ENCODE measurements at places on chromosomes 12 and 14.

GRCh38 chr12:84785281-84785680, 127.3 kb downstream of the SLC6A15 start:
- no peak for DNase-seq

GRCh38 chr14:24814944-24815343, 181.0 kb upstream of the GZMB start:
- DNase-seq, result no peak

GRCh38 chr12:1930803-1931597, 12.5 kb upstream of the CACNA2D4 start:
- DNase-seq, result no peak

DNA sequence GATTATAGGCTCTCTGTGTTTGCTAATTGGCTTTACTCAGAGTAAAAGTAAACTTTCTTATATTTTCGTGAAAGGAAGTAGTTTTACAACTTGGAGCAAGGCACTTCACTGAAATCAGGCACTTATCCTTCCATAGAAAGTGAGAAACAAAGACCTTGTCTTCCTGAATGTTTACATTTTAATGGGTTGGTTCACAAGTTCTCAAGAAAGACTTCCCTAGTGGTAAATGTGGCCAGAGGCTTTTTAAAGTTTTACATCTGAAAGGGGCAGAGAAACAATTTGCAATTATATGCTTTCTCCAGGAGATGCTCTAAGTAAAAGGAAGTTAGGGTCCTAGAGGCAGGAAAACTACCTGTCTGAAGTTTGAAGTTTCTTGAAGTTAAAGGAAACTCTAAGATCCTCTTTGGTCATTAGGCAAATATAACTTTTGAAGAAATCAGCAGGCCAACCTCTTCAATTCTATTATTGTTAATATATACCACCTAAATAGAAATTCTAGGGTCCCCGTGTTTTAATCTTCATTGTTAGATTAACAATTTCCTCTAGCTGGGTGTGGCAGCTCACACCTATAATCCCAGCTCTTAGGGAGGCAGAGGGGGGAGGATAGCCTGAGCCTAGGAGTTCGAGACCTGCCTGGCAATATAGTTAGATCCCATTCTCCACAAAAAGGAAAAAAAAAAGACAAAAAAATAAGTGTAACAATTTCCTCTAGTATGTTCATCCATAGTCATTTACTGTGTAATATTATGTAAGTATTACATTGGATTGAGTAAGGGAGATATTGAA, 644.9 kb upstream of the FOXG1 start:
- no peak for DNase-seq

- DNase-seq, result peak; percentile 21
Measured at GRCh38 chr14:91396959-91397815, 20.4 kb downstream of the CCDC88C start.

GRCh38 chr12:78248321-78248720, 417.6 kb downstream of the NAV3 start:
- no peak for DNase-seq

DNA sequence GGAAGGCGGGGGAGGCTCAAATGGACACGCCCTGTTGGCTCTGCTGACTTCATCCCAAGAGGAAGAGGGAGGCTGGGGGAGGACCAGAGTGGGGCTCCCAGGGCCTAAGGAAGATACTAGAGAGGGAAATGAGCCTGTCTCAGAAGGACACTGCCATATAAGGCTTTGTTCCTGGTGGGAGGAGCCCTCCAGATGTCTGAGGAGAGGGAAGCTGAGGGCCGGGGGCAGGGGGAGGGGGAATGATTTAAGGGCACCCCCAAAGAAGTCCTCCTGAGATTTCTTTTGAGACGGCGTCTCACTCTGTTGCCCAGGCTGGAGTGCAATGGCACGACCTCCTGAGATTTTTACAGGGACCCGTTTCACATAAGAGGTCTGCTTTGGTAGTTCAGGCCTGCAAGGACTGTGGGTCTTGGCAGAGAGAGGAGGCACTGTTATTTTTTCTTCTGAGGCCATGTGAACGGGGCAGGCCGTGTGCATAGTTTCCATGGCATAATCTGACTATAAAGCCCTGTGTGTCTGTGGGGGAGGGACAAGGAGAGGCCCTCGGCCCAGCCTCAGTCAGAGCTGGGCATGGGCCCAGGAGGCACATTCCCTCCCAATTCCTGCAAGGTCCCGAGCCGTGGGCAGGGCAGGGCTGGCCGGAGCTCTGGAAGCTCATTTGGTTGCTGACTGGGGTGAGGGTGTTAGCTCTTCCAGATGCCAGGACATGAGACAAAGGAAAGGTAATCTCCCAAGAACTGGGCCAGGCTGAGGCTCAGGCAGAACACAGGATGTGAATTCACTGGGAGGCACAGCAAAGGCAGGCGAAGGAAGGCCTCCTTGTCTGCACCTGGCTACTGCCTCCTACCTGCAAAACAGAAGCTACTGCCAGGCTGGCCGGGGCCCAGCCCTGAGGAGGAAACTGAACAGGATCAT, 22.2 kb upstream of the PLEKHG3 start:
- no peak for DNase-seq

DNA sequence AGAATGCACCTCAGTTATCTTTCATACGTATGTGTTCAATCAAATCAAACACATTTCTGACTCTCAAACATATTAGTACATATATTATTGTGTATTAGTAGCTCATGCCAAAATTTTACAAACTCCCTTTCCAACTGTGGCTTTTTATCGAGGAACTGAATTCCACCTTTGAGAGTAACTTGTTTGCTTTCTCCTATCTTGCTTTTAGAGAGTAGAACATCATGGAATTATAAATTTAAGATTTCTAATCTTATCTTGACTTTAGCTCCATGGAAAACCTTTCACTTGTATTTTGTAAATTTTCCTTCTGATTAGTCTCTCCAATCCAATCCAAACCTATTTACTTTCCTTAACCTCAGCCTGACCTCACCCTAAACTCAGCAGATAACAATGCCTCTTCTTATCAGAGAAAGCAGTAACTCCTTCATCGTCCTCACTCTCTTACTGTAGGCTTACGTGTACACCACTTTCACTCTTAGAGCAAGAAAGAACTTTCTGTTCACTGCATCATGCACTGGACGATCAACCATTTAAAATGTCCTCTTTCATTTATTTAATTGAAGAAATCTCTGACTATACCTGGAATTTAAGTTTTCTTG, 164.5 kb downstream of the TMTC3 start:
- no peak for DNase-seq

GRCh38 chr12:19477071-19477470, 37.8 kb downstream of the AEBP2 start:
- DNase-seq, result no peak

DNA sequence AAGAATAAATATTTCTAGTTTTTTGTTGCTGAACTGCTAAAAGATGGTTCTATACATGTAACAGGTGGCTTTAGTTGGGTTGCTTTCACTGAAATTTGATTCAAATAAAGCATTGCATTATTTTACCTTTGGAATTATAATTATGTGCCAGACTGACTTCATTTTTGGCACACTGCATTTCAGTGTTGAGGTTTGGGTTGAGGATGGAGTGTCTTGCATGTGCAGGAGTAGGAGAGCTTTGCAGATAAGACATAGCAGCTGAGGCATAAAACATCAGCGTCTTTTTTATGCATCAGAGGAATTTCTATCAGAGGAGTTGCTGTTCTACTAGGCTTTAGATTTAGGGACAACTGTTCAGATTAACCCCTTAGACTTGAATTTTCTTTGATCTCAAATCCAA, 17.2 kb downstream of the SAMD4A start:
- no peak for DNase-seq

GRCh38 chr12:97063292-97063935, 156.4 kb downstream of the NEDD1 start:
- no peak for DNase-seq

GRCh38 chr12:80419644-80420043, 24.4 kb upstream of the PTPRQ start:
- no peak for DNase-seq

GRCh38 chr12:32617534-32617933, 61.6 kb upstream of the DNM1L start:
- no peak for DNase-seq

DNA sequence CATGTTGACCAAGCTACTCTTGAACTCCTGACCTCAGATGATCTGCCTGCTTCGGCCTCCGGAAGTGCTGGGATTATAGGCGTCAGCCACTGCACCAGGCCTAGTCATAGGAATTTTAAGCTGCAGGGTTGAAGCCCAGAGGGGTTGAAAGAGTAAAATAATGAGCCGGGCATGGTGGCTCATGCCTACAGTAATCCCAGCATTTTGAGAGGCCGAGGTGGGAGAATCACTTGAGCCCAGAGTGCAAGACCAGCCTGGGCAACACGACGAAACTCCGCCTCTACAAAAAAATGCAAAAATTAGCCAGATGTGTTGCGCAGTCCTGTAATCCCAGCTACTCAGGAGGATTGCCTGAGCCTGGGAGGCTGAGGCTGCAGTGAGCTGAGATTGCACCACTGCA, 69.6 kb downstream of the GALNT8 start:
- DNase-seq, result no peak

GRCh38 chr14:54002653-54003052, 46.0 kb upstream of the BMP4 start:
- no peak for DNase-seq

- no peak for DNase-seq
Measured at GRCh38 chr12:77630344-77630743, 200.3 kb upstream of the NAV3 start.

- no peak for DNase-seq
Measured at GRCh38 chr12:51687177-51687576, 96.1 kb downstream of the SCN8A start.

DNA sequence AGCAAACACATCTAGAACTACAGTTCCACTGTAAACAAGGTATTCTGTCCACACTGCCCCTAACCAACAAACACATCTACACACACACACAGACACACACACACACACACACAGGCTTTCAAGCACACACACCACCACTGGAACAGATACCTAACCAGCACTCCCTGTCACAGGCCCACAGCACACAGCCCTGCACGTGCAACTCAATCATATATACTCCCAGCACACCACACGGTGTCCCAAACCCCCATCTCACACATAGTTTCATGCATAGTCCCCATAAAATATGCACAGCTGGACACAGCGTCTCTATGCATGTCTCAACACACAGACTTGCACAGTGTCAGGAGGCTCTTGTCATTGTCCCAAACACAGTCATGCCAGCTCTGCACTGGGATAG, 27.6 kb downstream of the KRT8 start:
- no peak for DNase-seq

DNA sequence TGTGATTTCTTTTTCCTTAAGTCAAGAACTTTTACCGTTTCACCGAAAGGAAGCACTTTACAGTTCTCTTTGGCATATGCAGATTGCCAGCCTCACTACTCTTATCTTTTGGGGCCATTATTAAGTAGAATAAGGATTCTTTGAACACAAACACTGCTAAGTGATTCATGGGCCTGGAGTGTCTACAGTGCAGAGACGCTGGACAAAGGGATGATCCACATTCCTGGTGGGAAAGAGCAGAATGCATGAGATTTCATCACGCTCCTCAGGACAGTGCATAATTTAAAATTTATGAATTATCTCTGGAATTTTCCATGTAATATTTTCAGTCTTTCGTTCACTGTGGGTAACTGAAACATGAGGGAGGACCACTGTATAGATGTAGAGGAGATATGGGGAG, 90.2 kb downstream of the TTLL5 start:
- DNase-seq, result no peak

GRCh38 chr12:92503029-92503931, 199.5 kb upstream of the PLEKHG7 start:
- no peak for DNase-seq

DNA sequence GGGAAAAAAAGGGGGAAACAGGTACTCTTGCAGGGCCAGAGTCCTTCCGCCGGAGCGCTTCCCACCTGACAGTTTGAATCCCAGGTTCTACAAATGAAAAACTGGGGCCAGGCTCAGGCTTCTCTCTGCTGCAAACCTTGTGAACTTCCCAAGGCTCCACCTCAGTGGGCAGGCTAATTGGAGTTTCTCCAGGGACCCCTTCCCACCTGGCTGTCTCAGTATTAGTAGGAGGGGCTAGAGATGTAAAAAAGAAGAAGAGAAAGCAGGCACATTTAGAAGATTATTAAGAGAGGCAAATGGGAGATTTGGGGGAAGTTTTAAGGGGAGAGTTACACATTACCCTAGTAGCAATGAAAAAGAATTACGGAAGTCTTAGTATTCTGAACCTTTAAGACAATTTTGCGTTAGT, 20.0 kb upstream of the CLEC2D start:
- DNase-seq, result no peak

DNA sequence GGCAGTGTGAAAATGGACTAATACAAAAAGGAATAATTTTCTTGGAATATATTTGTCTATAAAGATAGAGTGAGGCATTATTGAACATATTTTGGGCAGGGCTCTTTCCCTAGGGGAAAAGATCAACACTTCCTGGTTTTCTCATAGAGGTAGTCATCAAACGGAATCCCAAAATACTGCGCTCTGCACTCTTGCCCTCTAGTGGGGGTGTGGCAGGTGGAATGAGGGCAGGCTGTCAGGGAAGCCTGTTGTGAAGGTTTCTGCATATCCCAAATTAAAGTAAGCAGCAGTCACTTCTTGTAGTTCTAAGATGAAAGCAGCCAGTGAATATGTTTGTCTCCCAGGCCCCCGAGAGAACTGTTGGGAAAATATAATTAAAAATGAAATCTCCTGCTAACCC, 666.8 kb upstream of the TMEM132C start:
- DNase-seq, result no peak

DNA sequence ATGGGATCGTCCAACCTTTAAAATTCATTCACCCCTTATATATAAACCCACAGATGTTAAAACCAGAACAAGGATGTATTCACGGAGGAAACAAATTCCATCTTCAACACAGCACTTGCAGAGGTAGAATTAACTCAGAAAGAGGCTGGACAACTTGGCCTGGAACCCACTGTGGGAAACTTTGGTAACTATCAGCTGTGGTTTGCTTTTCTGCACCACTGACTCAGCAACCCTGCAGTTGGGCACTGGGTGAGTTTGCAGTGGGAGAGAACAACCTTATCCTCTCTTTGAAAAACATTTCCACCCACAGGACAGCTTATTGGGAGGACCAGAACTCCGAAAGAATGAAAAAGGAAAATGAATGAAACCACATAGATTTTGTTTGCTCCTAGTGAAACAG, 66.3 kb downstream of the ZNF664 start:
- no peak for DNase-seq

DNA sequence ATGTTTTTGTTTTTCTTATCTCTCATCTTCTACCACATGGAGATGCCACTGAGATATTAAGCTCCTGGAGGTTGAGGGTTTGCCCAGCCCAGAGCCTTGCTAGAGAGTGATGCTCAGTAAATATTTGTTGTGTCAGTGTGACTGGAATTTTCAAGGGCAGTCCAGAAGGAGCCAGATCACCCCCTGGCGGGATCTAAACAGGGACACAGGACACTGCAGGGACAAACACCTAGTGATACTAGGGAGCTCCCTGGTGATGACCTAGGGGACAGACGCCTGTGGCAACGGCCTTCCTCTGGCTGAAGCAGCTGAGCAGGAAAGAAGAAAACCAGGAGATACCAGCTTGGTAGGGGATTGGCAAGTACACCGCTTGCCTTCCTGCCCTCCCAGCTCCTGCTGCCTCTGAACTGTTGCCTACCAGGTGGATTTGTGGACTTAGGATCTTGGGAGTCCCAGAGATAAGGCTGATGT, 714.4 kb upstream of the TBX3 start:
- DNase-seq, result no peak

Measured in hematopoietic multipotent progenitor cell treated with erythropoietin and hydrocortisone succinate and interleukin-3 and kit ligand, for 15 days (in vitro differentiated cells).